ENCODE measurements at places on chromosomes 4 and X.

DNA sequence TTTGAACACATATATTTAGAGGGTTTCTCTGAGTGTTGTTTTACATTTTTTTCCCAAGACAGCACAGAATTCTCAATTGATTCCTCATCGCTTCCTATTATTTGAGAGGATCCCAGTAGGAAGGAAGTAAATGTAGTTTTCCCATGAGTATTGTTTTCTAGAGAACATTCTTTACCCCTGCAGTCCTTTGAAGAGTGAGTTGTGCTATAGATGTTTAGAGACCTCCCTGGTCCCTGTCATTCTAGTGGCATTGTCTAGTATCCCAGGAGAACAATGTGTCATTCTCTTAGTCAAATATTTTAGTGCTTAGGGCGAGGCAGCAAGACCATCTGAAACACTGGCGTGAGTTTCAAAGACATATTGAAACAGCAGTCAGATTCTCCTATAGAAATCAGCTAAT, 32.5 kb downstream of the SORBS2 start:
- no peak for DNase-seq

DNA sequence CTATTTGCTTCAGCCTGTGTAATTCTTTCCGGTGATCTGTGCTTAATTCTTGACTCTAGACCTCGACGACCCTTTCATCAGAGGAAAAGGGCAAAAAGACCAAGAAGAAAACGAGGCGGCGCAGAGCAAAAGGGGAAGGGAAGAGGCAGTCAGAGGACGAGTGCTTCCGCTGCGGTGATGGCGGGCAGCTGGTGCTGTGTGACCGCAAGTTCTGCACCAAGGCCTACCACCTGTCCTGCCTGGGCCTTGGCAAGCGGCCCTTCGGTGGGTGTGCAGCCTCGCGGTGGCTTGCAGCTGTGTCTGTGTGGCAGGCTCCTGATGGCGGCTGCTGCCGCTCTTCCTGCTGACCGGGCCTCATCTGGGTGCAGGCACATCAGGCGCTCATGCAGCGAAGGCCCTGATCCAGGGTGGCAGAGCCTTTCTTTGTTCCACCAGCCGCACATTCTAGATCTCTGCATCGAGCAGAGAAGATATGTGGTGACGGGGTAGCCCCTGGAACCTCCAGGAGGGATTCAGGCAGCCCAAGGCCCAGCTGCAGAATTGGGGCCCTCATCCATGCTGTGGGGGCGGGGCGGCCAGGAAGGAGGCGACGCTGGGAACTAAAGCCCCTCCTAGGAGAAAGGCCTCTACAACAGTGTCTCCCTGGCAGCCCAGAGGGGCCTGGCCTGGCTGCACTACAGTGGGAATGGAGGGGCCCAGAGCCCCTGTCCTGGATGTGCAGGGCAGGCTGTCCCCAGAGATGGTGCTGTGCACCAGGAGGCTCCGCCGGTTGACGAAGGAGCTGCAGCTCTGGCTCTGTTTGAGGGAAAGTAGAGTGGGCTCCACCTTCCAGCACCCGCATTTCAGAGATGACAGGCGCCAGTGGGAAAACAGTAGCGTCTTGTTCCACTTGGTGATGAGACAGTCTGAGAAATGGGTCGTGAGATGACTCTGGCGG, 32.1 kb downstream of the NELFA start:
- DNase-seq, result no peak

- DNase-seq, result no peak
Observed at GRCh38 chrX:103483720-103484119, 35.6 kb downstream of the RAB40A start.

DNA sequence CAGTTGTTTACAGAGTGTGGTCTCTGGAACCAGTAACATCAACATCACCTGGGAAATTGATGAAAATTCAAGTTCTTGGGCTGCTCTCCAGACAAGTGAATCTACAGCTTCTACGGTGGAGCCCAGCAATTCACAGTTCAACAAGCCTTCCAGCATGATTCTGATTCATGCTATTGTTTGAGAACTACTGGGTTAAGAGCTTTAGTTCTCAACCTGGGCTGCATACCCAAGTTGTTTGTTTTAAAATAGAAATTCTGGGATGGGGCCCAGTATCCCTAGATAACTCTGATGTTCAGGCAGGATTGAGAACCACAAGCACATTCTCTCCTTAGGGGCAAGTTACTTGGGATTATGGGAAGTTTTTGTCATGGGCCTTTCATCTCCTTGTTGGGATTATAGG, 37.9 kb upstream of the PGK1 start:
- DNase-seq, result no peak

DNA sequence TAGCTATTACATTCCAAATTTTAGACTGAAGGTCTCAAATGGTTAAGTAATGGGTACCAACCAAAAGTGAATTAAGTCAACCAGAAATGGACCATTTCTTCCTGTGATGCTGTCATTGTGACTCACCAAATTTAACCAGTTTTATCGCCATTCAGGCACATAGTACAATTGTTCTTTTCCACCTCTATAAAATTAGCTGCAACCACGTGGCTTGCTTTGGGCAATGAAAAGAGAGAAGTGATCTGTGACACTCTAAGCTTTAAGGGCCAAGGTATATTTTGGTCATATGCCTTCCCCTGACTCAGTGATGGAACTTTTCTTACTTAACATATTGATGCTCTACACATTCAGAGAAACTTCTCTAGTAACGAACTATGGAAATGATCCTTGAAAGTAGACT, 20.3 kb upstream of the PHF8 start:
- no peak for DNase-seq

DNA sequence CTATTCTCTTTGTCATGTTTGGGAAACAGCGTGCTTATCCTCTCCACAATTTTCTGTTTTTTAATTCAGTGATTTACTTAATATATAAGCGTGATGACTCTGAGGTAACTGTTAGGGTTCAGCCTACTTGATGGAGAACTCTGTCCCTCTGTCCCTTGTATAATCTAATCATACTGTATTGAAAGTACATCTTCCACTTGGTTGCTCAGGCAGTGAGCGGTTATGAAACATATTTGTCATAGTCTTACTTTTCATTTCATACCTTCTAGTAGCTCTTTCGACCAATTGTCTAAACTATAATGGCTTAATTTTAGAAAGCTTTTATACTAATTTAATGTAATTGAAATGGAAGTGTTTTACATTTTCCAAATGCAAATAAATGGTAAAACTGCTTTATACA, 469.0 kb downstream of the TLL1 start:
- DNase-seq, result no peak

DNA sequence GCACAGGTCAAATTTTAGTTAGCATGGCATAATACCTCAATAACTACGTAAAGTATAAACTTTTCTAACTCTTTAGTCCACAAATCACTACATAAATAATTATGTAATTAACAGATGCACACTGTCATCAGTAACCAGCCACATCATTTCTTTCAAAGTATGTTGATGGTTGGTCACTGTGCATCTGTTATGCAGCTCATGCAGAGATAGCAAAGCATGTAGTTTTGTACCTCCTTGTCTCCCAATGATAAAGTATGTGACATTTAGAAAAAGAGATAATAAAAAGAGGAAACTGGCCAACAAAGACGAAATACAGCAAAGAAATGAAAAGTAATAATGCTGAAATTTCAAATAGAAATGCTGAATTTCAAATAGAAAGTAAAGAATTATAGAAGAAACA, 2.9 kb downstream of the LAMTOR3 start:
- no peak for DNase-seq

- DNase-seq, result peak; percentile 21
Observed at GRCh38 chrX:14476205-14476604, 53.1 kb upstream of the GLRA2 start.

DNA sequence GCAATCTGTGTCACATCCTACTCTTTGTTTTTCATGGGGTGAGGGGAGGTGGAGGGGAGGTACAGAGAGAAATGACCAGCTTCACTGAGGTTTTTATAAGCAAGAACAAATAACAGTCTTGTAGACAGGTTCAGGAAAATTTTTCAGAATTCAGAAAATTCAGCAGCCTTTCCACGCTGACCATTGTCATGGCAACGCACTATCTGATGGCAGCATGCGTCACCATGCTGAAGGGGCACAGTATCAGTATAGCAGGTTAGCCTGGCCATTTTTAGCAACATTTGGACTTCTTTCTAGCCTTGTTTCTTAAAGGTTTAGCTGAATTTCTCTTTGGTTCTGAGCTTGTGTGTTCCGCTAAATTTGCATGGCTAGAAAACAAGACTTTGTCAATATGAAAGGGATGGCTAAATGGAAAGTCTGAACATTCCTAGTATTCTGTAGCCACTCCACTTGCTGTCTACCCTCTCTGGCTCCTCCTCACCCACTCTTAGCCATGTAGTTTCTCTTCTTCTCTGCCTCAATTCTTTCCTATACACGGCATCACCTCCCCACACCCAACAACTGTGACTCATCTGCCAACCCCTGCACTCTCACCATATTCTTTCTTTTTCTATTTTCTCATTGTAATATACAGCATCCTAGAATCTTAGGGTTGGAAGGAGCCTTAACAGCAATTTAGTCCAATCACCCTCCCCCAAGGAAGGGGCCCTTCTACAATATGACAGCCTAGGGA, 42.7 kb upstream of the CITED1 start:
- no peak for DNase-seq

DNA sequence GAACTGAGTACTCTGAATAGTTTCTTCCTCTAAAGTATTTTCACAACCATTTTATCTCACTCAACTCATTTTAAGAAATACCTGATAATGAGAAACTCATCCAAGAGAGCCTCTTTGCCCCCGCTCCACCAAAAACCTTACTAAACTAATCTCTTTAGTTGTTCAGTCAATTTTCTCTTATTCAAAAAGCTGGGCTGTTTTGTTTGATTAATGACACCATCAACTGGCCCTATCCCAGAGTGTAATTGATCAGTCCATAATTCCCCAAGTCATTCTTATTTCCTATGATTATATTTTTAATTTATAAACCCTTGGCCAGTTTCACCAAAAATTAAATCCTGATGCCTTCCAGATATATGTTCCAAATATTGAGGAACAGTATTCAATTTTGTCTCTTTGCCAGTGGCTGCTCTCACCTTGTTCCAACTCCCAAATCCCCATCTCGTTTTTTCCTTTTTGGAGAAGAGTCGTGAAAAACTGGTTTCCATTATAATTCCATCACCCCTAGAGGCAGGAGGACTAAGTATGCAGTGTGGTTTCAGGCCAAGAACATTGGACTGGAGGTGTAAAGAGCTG, 10.4 kb downstream of the LIMCH1 start:
- DNase-seq, result no peak

DNA sequence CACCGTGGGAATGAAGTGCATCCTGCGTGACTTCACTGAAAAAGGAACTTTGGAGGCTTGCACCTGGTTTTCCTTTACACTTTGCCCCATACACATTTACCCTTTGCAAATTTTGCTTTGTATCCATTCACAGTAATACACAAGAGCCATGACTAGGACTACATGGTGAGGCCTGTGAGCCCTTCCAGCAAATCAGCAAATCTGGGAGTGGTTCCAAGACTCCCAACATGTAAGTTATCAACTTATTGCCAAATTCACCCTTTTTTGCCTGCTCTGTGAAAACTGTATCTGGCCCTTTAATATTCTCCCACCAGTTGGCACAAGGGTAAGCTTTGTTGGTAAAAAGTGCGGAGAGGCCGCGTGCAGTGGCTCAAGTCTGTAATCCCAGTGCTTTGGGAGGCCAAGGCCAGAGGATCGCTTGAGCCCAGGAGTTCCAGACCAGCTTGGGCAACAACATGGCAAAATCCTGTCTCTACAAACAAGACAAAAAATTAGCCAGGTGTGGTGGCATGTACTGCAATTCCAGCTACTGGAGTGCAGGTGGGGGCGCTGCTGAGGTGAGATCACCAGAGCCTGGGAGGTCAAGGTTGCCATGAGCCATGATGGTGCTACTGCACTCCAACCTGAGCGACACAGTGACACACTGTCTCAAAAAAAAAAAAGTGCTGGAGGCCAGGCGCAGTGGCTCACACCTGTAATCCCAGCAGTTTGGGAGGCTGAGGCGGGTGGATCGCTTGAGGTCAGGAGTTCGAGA, 5.0 kb downstream of the PRMT9 start:
- DNase-seq, result no peak

DNA sequence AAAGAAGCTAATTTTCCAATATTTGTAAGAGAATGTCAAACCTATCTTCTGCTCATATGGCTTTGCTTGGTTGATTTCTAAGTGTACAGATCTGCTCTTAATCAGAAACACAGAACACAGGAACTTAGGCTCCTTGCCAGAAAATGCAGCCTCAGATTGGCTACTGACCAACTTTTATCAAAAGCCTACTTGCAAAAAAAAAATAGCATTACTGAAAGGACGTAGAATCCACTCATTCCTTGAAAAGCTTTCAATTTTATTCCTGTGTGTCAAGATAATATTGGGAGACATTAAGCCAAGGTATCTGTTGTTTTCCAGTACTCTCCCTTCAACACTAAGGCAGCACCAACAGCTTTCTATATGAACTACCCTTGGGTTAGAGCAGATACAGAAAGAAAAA, 127.6 kb upstream of the INTU start:
- peak; percentile 24 for DNase-seq

DNA sequence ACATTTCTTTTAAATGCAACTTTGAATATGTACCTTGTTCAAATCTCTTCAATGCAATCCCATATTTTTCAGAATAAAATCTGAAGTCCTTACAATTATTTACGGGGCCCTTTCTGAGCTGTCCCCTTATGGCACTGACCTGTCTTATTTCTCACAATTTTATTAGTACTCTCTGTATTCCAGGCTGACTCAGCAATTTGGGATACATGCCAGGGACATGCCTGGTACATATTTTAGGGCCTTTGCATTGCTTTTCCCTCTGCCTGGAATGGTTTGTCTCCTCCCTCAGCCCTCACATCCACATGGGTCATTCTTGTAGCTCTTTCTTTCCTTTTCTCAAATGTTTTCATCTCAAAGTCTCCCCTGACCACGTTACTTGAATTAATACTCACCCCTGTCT, 172.2 kb upstream of the TECRL start:
- DNase-seq, result no peak

- no peak for DNase-seq
Observed at GRCh38 chr4:153785910-153786721, 2.8 kb downstream of the SFRP2 start.

DNA sequence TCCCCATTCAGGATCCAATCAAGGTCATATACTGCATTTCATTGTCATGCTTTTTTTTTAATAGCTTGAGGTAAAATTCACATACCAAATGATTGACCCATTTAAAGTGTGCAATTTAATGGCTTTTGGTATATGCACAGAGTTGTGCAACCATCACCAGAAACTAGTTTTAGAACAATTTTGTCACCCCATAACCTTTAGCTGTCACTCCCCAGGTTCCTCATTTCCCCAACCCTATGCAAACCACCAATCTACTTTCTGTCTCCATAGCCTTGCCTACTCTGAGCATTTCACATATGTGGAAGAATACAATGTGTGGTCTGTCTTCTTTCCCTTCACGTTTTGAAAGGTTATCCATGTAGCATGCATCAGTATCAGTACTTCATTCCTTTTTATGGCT, 1.4 kb upstream of the SMAD1 start:
- no peak for DNase-seq

DNA sequence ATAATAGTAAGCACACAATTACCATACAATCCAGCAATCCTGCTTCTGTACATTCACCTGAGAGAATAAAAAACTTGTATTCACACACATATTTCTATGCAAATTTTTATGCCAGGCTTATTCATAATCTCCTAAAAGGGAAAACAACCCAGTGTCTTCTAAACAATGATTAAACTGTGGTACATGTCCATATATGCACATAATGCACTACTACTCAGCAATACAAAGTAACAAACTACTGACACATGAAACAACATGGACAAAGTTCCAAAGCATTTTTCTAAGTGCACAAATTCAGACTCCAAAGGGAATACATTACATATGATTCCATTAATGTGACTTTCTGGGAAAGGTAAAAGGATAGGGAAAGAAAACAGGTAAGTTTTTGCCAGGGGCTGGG, 18.0 kb upstream of the FMR1 start:
- DNase-seq, result no peak

GRCh38 chr4:78293348-78293747, 236.2 kb downstream of the FRAS1 start:
- no peak for DNase-seq

Measured in right renal cortex interstitium (tissue), 3 donors.